Peyer's patch (tissue), 4 donors: ENCODE measurements at places on chromosomes 13 and 19. TPM values are rescaled to one million over a fixed set of nuclear protein-coding genes. Genes with fewer than 3 reads are reported as not detected.

- DNase-seq = peak; percentile 86
Measured at GRCh38 chr19:57769345-57770131, at the start of gene ZNF586. ZNF586 (plus strand) TSS chr19:57769676; CDS start chr19:57769843, 167 bp downstream.

DNA sequence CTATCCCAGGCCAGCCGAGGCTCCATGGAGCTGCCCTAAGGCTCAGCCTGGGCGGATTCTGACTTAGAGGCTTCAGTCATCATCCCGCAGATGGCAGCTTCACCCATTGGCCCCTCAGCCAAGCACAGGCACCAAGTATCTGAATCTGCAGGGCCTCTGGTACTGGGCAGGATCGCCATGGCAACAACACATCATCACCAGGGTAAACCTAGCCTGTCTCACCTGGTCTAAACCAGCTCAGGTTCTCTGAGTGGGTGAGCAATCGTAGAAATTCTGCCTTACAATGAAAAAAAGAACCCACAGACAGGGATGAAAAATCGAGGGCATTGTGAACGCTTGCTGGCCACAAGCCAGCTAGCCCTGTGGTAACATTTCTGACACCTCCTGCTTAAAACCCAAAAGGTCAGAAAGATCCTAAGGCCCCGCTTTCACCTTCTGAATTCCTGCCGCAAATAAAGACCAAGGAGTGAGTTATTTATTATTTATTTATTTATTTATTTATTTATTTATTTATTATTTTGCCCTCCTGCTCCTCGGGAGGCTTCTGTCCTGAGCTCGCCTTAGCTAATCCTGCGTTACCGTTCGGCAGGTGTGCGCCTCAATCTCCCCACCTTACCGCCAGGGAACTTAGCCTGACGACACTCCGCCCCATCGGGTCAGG is 12.0 kb upstream of the CEACAM21 start:
- no peak for DNase-seq

GRCh38 chr13:48749699-48750473 is 96.2 kb downstream of the CYSLTR2 start:
- DNase-seq = peak; percentile 70

TFDP1 gene
- 75.1 TPM for total RNA-seq

GRCh38 chr19:7833225-7834099 is 3.4 kb downstream of the EVI5L start:
- DNase-seq = no peak

- DNase-seq = peak; percentile 65
Measured at GRCh38 chr19:37905946-37906868, at the start of gene WDR87. WDR87 (minus strand) TSS chr19:37906594; CDS start chr19:37898239, 8,355 bp downstream.

GRCh38 chr13:98581971-98582702 is 5.2 kb upstream of the STK24 start:
- DNase-seq = no peak
